ENCODE measurements at places on chromosomes 6 and 20.

DNA sequence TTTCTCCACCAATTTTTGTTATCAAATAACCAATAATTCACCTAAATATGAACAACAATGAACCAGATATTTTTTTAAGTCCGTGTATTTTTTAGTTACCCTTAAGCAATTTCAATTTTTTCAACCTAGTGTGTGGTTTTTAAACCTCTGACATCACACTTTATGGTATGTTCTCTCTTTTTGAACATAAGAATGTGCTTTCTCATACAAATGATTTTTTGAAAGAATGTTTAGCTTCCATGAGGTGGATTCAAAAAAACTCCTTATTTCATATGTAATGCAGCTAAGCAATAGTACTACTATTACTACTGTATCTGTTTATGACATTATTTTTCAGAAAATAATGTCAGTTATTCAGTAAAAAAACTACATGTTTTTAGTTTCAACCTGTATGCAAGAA is 19.4 kb upstream of the MEI4 start:
- no peak for DNase-seq

- DNase-seq: no peak
Measured at GRCh38 chr20:2967841-2968240, 75.6 kb upstream of the GNRH2 start.

DNA sequence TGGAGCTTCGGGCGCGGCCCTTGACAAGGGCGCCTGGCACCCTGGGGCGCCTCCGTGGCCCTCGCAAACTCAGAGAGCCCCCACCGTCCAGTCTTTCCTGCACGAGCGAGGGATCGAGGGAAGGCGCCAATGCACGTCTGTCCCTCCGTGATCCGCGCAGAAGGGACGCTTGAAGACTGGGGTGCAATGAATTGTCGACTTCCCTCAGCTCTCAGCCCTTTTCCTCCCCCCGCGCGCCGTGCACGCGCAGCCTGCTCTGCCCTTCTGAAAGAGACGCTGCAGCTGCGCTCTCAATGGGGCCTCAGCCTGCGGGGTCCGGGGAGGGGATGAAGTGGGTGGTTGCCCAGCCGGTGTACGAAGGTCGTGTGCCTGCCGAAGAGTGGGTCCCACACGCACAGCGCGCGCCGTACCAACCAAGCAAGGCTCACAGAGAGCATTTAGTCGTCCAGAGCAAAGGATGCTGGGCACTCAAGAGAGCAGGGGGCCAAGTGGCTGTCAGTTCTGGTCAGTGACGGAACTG is 5.5 kb upstream of the SOX4 start:
- DNase-seq: peak; percentile 51

DNA sequence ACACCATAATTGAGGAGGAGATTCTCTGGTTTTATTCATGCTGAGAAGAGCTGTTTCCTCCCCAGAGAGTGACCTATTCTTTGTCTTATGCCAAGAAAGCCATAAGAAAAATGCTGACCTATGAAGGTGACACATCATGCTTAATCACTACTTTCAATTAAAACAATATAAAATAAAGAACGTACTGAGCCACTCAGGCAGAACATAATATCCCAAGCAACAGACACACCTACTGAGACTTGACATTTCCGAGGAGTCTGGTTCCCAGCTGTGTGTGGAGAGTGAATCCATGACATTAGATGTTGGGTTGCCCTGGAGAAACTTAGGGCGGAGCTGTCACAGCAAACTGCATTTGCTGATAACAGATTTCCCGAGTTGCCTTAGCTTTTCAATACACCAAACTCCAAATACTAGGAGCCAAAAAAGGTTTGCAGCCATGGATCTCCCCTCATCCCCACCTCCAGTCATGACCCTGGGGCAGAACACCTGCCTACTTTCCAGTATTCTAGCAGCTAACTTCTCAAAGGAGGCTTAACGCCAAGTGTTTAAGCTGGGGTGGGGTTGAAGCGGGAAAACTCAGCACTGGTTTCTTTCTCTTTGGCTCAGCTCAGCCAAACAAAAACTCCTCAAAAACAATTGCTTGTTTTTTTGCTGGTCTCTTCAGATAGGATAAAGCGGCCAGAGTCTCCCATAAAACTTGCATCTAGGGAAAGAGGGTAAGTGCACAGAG is 92.2 kb downstream of the BACH2 start:
- no peak for DNase-seq

DNA sequence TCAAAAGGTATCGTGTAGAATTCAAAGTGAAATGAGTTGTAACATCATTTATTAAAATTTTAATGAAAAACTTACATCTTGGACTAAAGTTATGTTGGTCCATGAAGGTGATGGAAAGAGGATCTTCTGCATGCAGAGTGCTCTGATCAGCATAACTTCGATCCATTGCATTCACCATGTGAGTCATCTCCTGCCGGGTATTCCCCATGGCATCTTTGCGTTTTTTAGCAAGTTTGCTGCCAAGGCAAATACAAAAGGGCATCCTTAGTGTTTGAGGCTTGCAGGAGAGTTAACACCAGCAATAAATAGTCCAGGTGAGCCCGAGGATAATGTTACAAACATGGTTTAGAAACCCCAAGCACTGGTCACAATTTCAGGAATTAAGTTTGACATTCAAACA is 104.2 kb upstream of the THEMIS start:
- DNase-seq: no peak

GRCh38 chr20:48799328-48800105 is 28.3 kb downstream of the PREX1 start:
- no peak for DNase-seq

DNA sequence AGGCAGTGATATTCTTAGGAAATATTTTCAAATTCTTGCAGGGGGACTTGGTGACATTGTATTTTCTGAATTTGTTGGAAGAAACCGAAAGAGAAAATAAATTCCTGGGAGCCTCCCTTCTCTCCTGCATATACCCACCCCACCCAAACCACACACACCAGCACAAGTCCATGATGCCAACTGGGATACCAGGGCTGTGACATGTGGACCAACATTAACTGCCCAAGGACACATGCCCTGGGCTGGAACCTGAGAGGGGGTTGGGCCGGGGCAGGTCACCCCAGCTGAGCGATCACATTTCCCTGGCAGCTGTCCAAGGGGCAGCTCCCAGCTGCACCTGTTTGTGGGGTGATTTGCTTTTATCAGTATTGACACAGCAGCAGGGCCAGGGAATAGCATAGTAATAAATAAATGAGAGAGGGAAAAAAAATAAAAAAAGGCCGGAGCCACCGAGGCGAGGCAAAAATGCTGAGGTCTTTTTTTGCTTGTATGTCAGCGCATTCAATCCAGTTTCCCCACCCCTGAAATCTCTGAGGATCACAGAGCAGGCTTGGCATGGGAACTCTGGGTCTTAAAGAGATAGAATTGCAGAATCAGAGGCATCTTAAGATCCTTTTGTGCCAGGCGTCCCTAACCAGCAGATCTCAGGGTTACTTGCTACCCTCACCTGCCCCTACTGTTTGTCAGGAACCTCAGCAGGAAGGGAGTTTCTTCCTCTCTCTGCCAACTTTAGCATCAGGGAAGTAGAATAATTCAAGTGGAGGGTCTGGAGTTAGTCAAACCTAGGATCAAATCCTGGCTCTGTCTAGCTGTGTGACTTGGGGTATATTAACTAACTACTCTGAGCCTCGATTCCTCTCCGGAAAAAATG is 66.5 kb upstream of the PIM1 start:
- DNase-seq: no peak

- no peak for DNase-seq
Measured at GRCh38 chr20:31915491-31916280, 36.2 kb downstream of the PDRG1 start.

- no peak for DNase-seq
Measured at GRCh38 chr6:26252077-26252472, 112.9 kb upstream of the BTN3A2 start.

- no peak for DNase-seq
Measured at GRCh38 chr20:23265226-23265625, 85.4 kb upstream of the NXT1 start.

GRCh38 chr6:143478479-143479062 is 28.0 kb downstream of the PEX3 start:
- no peak for DNase-seq

- no peak for DNase-seq
Measured at GRCh38 chr6:40395066-40395697, 192.0 kb downstream of the LRFN2 start.

DNA sequence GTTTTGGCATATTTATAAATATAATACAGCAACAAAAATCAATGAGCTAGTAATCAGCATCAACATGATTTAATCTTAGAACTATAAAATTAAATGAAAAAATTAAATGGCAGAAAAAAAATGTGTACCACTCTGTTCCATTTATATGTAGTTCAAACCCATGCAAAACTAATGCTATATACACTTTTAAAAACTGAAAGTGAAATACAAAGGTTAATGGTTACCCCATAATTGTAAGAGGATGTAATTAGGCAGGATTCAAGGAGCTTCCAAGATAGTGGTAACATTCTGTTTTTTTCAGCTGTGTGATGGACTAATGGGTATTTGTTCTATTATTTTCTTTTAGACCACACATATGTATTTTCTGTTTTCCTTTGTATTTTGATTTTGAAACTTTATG is 492.1 kb downstream of the UTRN start:
- no peak for DNase-seq

DNA sequence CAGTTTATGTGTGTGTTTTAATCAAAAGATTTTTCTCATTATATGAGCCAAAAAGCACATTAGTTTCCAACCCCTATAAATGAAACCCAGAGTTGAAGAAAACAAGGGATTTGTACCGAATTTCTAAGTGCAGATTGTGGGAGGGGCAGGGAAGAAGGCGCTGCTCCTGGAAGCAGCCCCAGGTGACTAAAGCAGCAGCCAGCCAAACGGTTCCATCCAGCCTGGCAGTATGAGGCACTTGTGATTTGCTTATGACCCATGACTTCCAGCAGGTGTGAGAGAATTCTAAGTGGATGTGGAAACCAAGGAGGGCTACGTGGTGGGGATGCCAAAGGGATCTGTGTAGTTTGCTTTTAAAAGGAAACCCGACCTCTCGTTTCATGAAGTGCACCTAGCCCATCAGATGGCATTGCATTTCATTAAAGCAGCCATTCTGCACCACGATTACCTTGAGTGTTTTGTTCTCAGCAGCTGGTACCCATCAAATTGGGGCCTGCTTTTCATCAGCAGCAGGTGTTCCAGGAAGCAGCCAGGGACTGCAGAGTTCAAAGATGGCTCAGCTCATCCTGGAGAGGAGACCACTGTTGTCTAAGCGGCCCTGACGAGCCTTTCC is 79.1 kb downstream of the DTD1 start:
- no peak for DNase-seq

- DNase-seq: no peak
Measured at GRCh38 chr20:16476032-16476431, 97.2 kb downstream of the KIF16B start.

- no peak for DNase-seq
Measured at GRCh38 chr6:11492464-11493290, 44.9 kb upstream of the TMEM170B start.

- no peak for DNase-seq
Measured at GRCh38 chr6:36930483-36930882, 24.1 kb upstream of the PI16 start.

- DNase-seq: no peak
Measured at GRCh38 chr6:169240591-169241390, 12.9 kb downstream of the THBS2 start.
